ENCODE measurements at places on chromosomes 12 and 14.

DNA sequence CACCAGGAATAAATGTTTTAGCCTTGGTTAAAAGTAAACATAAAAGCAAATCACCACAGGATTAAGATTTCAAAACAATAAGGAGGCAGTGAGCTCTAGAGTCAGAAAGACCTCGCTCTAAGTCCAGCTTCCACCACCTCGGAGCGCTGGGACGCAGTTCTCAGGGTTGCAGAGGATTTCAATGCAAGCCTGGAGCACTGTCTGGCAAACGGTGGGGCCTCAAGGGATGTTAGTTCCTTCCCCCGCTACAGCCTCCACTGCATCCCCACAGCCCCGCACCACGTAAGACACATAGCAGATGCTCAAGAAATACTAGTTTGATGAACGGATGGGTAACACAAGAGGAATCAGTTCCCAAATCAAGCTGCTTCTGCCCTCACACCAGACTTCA, 39.3 kb upstream of the TMCC3 start:
- DNase-seq, result no peak

DNA sequence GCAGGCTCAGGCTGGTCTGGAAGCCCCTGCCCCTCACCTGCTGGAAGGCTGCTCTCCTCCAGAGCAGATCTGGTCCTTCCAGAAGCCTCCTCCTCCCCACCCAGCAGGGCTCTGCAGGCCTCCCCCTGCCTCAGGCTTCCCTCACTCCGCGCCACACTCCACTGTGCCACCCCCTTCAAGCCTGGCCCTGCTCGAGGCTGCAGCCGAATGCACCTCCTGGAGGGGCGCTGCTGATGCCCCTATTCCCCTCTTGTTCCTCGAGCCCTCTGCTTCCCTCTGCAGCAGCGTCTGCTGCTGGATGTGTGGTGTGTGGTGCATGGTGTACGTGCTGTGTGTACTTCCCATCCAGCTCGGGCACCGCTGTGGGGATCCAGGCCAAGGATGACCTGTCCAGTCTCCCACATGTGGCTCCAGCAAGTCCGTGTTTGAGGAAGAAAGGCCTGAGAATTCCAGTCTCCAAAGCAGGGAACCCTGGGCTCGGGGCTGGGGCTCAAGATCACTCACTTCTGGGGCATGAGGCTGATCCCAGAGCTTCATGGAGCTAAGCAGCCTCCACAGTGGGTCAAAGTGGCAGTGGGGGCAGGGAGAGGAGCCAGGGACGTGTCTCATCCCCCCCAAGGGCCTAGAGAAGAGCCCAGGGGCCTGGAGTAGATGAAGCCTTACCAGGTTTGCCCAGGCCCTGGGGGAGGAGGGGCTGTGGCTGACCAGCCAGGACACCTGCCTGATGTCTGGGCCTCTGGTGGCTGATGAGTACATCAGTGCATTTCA, 136.0 kb upstream of the C14orf180 start:
- no peak for DNase-seq

DNA sequence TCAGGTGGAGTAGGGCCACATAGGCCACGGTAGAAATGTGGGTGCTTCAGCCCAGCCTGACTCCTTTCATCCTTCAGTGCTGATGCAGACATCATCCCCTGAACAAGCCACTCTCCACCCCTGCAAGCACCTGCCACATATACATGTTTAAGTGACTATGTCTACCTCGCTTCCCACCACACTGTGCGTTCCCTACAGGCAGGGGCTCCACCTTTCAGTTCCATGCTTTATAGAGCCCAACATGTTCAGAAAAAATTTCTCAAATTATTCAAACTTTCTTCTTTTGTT, 11.6 kb downstream of the SLC7A7 start:
- no peak for DNase-seq

DNA sequence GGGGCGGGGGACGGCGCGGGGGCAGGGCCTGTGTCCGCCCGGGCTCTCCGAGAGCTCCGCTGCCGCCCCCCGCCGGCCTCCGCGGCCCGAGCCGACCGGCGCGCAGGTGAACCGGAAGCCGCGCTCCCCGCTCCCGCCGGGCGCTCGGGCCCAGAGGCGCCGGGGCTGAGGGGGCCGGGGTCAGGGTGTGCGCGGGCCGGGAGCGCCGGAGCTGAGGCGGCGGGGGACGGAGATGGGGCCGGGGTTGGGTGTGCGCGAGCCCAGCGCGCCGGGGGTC, 431 bp downstream of the HIP1R start:
- no peak for DNase-seq

GRCh38 chr12:20420557-20420956, 52.2 kb downstream of the PDE3A start:
- DNase-seq, result peak; percentile 34

DNA sequence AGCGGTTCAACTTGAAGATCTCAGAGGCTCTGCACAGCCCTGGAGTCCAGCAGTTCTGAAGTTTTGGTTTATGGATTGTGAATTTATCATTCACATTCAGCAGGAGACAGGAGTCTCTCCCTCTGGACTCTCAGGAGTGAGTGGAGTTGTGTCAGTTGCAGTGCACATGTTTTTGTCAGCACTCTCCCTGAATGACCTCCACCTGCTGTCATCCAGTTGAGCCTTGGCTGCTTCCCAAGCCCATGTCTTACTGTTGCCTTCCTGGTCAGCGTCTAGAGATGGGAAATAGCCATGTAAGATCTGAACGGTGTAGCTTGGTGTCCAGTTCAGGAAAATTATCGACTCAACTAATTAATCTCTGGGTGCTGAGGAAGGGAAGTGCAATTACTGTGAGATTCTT, 133.2 kb downstream of the PRKCH start:
- DNase-seq, result no peak

DNA sequence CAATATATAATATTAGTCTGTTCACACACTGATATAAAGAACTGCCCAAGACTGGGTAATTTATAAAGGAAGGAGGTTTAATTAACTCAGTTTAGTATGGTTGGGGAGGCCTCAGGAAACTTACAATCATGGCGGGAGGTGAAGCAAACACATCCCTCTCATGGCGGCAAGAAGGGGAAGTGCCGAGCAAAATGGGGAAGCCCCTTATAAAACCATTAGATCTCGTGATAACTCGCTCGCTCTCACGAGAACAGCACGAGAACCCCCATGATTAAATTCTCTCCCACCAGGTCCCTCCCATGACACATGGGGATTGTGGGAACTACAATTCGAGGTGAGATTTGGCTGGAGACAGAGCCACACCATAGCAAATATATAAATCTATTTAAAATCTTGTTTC, 269.8 kb downstream of the ATP23 start:
- DNase-seq, result no peak

DNA sequence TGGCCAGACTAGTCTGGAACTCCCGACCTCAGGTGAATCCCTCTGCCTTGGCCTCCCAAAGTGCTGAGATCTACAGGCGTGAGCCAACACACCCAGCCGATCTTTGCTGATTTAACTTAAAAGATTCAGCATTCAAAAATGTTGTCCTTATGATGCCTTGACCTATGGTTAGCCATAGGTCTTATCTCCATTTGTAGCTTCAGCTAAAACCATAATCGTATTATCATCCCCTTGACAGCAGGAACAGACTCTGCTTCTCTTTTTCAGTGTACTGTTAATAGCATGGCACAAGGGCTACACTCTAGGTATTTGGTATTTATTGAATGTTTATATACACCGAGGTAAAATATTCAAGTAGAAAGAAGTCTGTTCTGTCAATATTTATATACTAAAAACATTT, 15.3 kb downstream of the CCDC62 start:
- no peak for DNase-seq

- DNase-seq, result no peak
Measured at GRCh38 chr14:69879175-69880043, at the start of gene SMOC1. TSS of gene SMOC1 (plus strand) at chr14:69879416. CDS start at chr14:69879679, 263 bp downstream.

- DNase-seq, result peak; percentile 11
Measured at GRCh38 chr12:118714051-118714460, 267.3 kb upstream of the SRRM4 start.

DNA sequence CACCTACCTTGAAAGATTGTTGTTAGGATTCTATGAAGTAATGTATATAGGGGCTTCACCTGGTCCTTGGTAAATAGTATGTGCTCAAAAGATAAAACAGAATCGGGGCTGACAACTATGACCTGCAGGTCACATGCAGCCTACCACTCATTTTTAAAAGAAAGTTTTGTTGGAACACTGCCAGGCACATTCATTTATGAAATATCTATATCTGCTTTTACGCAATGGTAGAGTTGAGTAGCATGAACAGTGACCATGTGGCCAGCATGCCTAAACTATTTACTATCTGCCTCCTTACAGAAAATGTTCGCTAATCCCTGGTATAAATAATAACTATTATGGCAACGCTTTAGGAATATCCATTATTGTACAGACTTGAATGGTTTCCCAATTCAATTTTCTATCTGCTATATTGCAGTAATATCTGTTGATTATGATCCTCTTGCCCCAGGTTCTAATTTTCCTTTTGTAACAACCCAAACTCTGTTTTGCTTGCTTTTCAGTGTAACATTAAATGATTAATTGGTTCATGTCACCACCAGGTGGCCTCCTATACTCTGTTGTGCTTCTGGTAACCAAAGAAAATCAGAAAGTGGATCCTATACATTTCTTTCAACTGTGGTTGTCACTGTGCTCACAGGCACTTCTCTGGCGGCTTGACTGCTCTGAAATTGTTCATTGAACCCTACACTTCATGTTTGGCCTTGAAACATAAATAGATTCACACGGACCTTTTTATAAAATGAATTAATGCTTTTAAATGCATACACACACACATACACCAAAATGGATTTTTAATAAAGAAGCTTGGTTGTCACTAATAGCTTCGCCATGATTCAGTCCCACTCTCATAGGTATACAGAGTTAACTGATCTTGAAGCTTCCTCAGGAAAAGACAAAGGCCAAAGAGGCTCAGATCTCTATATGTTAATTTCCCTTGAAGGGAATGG, 227.7 kb upstream of the NPAS3 start:
- peak; percentile 18 for DNase-seq

DNA sequence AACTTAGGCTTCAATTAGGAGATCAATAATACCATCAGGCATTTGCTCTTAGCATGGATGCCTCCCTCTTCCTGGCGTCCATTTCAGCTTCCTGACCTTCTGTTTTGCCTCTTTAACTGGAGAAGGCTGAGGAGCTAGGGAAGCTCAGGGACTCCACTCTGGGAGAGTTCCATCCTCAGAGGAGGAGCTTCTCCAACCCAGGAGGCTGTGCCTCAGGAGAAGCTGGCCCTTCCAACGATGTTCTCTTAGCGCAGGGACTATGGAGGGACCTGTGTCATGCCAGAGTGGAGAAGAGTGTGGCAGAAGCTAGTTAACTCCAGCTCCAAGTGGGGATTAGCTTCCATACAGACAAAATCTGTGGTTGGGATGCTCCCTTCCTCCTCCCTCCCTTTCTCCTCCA, 58.0 kb downstream of the KCNA5 start:
- DNase-seq, result no peak

- DNase-seq, result no peak
Measured at GRCh38 chr12:75684678-75685616, 173.5 kb upstream of the KRR1 start.

- no peak for DNase-seq
Measured at GRCh38 chr14:49820176-49820575, 32.4 kb downstream of the NEMF start.

DNA sequence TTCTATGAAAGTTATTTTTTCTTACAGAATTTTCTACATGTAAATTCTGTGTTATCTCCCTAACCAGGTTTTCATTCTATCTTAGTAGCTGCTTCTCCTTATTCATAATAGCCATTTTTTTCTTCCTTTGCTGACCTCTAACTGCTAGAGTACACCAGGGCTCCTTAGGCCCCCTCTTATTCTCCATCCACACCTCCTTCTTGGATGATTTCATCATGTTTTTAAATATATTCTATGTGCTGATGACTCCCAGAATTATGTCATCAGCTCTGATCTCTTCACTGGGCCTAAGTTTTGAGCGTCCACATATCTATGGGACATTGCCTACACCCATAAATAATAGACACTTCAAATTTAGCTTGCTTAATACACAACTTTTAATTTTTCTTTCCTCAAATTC, 721.5 kb downstream of the SLC16A7 start:
- no peak for DNase-seq

GRCh38 chr14:50347521-50347920, 35.4 kb downstream of the DMAC2L start:
- no peak for DNase-seq

DNA sequence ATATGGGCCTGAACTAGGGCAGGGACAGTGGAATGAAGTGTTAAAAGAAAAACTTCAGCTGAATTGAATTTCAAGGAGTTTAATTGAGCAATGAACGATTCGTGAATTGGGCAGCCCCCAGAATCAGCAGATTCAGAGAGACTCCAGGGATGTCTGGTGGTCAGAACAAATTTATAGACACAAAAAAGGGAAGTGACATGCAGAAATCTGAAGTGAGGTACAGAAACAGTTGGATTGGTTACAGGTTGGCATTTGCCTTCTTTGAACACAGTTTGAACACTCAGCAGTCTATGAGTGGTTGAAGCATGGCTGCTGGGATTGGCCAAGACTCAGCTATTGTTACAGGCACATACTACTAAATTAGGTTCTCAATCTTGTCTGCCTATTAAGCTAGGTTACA, 9.7 kb upstream of the TBPL2 start:
- DNase-seq, result no peak

DNA sequence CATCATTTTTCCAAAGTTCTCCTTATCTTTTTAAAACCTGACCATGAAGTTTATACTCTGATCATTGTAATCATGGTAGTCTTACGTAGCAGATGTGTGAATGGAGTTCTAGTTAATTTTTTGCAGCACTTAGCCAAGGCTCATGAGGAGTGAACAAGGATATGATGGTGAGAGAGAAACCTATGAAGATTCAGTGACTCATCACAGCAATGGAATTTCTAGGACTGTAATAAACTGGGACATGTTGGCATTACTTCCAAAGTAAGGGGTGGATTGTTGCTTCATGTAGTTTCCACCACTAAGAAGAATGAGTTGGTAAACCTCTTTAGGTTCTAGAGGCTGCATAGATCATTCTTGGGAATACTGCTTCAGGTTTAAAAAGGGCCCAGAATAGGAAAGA, 102.7 kb downstream of the LRRIQ1 start:
- DNase-seq, result no peak

GRCh38 chr12:115267464-115267863, 583.5 kb upstream of the TBX3 start:
- DNase-seq, result no peak

DNA sequence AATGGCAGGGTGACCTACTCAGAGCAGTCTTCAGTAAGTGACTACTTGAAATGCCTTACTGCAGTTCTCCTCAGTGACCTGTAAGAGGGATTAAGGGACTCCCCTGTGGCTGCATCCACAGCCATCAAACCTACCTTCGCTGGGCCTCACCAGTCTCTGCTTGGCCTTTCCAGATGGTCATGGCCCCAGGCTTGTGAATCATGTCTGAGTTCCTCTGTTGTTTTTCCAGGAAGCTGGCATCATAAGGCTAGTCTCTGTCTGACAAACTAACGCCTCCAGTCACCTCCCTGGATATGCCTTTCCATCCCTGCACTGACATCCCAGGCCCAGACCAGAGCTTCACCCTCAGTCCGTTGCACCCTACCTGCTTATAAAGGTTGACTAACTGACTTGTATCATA, 14.0 kb downstream of the RNASE2 start:
- DNase-seq, result no peak

DNA sequence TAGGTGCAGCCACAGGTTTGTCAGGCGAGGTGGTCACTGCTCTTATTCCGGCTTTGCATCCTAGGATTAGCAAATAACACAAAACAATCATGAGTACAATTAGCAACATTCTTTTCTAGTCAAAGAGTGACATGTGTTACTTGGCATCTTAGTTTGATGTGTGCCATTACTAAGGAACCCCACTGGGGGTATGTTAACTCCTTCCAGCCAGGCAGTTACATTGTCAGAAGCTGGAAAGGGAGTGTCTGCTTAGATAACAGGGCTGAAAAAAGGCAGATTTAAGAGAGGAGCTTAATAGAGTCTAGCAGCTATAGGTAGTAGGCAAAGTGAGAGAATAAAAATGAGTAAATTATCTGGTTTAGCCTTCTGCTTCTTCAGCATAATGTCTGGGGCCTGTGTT, 30.5 kb upstream of the METAP2 start:
- no peak for DNase-seq

All from LNCaP clone FGC (cell line).